ENCODE measurements at places on chromosomes 4 and X.

DNA sequence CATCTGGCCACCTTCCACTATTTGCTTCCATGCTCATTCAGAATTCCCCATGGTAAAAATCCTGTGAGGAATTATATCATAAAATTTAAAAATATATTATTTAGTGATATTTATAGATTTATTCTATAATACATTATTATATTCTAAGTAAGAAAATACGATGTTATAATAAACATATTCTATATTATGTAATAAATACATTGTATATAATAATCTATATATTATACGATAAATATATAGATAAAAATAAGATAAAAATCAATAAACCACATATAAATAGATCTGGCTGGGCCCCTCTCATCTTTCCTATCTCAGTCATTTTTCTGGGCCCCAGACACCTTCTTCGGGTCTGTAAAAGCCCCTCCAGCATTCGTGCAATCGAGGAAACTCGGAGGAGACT lies 68.5 kb downstream of the DCTD start:
- DNase-seq: no peak

DNA sequence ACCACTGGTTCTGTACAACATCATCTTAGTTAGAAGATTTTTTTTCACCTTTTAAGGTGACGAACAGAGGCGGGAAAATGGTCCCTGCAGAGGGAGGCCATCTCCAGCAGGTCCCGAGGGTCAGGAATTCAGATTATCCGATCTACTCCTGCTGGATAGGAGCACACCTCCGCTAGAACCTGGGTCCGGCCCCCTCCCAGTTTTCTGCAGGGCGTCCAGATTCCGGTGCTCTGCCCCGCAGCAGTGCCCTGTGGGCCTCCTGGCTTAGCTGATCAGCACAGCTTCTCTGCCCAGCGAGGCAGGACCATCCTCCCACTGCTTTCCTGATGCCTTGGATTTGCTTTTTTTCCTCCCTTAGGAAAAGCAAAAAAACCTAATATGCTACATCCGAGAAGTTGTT lies 2.3 kb downstream of the TBL1X start:
- no peak for DNase-seq

DNA sequence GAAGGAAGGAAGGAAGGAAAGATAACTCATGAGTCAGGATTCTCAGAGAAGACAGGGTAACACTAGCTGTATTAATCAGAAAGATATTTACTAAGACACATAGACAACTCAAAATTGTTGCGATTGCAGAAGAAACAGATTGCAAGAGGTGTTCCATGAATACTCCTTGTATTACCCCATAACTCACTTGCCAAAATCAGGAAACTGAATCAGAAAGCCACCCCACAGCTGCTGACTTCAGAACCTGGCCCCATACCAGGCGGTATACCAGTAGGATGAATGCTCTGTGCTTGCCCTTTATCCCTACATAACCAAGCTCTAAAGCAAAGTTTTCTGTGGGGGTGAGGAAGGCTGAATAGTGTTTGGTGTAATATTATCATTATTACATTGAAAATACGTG lies 468.5 kb downstream of the IQCM start:
- no peak for DNase-seq

DNA sequence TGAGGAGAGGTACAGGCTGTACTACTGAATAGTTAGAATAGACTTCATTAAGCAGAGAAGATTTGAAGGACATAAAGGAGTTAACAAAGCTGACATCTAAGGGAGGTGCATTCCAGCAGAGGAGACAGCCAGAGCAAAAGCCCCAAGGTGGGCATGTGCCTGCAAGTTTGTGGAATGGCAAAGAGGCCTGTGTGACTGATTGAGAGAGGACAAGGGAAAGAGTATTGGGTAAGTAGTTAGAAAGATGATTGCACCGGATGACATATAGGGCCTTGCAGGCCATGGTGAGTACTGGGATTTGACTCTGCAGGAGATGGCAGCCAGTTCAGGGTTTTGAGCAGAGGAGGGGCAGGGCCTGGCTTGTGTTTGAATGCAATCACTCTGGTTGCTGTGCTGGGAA lies 55.9 kb downstream of the FMR1NB start:
- DNase-seq: no peak

DNA sequence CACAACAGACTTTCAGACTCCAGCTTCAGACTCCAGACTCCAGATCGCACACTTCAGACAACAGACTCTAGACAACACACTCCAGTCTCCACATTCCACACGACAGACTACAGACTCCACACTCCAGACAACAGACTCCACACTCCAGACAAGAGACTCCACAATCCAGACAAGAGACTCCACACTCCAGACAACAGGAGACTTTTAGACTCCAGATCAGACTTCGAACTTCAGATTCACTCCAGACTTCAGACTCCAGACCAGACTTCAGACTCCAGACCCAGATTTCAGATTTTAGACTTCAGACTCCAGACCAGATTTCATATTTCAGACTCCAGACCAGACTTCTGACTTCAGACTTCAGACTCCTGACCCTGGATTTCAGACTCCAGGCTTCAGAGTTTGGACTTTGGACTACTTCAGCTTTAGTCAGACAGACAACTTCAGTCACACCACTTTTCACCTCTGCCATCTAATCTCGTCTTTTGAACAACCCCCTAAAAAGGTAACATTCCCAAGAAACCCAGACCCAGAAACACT lies 29.0 kb upstream of the TLR2 start:
- DNase-seq: no peak

DNA sequence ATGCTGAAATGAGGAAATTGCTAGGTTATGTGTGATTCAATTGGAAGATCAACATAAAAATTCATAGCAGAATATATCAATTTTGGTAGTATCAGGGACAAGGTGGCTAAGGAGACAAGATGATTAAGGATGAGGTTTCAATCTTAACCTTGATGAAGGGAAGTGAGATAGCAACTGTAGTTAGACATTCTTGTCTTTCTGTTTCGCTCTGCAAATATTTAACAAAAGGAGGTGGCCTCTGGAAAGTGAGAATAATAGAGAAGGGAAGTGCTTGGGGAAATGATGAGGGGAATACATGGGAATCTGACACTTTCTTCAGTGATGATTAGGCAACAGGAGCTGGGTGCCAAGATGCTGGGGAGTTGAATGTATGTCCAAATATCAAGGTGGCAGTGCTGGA lies 337.1 kb upstream of the PUDP start:
- DNase-seq: no peak

GRCh38 chr4:172794307-172794703 lies 374.3 kb upstream of the GALNT7 start:
- DNase-seq: no peak

DNA sequence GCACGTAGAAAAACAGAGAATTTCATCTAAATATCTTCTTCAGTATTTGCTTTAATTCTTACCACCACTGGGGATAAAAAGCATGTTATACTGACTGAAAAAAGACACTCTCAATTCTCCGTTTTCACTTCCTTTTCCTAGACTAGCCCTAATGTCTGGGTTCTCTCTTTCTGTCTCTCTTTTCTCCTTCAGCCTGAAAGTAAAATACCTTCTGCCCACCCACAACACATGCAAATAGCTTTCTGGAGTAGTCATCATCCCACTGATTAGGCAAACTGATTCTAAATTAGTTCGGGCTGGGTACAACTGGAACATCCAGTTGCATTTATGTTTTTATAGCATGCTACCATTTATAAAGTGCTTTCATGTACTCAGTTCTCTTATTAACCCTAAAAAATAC lies 142.4 kb upstream of the ANKRD50 start:
- DNase-seq: no peak

DNA sequence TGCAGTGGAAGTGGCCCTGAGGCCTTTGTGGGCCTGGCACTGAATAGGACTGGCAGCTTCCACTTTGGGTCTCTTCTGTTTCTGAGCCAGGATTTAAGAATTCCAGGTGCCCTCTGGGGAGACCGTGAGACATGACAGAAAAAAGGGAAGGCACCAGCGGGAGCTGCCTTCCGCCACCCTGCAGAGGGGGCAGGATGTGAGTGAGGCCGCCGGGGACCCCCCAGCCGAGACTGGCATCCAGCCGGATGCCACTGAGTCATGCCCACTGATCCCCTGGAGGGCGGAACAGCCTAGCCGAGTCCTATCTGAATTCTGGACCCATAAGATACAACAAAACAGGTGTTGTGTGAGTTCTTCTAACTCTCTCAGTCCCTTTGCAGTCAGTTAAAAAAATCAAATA lies 41.3 kb downstream of the C4orf50 start:
- no peak for DNase-seq

DNA sequence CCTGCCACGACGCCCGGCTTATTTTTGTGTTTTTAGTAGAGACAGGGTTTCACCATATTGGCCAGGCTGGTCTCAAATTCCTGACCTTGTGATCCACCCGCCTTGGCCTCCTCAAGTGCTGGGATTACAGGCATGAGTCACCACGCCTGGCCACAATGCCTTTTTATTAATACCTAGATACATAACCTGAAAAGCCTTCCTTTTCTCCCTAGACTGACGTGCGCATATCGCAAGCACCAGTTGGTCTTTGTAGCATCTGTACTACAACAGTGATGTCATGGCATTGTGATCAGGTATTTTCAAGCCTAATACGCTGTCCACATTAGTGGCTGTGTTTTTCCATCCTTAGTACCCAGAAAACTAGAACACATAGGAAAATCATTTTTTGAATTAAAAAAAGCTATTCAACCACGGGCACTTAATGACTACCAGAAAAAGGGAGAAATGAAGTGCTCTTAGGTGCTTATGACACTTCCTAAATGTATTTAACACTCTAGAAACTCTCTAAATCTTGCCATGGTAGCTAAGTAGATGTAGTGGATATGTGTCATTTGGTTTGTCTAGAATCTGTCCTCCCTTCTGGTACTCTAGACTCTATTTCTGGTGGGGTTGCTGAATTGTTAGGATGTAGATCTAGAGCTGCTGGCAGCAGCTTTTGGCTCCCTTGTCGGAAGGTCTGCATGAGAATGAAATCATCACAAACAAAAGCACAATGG lies 707.8 kb downstream of the STIM2 start:
- no peak for DNase-seq

GRCh38 chrX:20410540-20410939 lies 143.8 kb upstream of the RPS6KA3 start:
- no peak for DNase-seq

DNA sequence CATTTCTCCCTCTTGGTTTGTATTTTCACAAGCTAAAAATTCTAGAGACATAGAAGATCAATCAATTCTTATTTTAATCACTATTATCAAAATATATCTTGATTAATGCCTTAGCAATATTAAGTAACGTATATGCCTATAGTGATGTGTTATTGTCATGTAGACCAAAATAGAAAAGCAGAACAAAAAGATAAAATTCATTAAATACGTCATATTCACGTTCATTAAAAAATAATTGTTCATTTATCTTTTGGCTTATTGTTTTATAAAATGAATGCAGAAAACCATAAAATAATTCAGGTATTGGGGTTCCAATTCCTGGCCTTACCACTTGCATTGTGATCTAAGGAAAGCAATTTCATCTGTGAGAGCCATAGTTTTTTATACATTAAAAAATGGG lies 72.2 kb downstream of the AMELX start:
- no peak for DNase-seq

GRCh38 chr4:80307183-80307735 lies 28.3 kb upstream of the CFAP299 start:
- DNase-seq: no peak

GRCh38 chr4:581753-582361 lies 5.8 kb upstream of the TMEM271 start:
- DNase-seq: no peak

DNA sequence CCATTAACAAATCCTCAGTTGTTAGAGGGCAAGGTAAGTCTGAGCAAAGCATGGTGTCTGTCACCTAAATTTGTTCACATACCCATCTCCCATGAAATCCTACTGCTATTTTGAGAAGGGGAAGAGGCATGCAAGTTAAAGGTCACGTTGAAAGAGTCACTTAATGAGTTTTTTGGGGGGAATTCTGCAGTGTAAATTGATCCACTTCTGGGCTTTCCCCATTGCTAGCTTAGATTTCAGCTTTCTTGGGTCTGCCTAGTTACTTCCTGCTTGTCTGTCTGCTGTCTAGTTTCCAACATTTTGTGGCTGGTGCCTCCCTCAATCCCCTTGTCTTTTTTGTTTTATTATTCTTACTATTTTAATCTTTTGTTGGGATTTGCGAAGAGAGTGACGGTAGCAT lies 32.0 kb downstream of the CEP135 start:
- no peak for DNase-seq

DNA sequence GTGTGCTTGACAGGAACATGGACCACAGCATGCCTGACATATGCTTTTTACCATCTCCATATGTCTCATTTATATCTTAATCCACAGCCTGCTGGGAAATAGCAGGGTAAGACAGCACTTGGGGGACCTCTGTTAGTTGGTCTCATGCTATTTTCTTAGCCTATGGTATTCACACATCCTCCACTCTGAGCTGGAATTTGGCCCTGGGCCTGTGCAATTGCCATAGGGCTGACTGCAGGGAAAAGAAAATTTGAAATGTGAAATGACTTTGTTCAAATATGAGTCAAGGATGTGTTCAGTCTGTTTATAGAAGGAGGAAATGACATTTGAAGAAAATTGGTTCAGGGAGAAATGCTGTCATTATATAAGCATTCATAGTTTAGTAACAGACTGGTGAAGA lies 9.6 kb upstream of the MAP7D3 start:
- DNase-seq: no peak

DNA sequence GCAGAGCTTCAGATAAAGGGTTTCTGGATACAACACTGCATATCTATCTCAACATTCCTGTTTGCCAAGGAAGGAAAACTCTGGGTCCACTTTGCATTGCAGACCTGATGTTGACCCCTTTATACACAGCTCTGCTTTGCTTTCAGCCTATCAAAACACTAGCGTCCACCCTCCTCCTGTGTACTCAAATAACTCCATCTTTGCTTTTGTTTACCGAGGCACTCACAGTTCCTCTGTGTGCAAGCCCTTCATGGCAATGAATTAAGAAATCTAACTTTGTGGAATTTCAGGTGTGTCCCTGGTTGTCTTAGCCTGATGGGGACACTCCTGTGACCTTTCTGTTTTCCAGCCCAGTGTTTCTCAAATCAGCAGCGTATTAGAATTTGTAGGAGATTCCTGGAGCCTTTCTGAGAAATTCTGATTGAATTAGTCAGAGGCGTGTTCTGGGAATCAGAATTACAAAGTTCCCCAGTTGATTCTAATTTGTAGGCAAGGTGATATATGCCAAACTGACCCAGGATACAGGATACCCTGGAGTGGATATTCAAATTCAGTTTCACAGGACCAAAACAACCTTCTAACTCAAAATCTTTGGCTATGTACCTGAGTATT lies 68.6 kb downstream of the DTHD1 start:
- no peak for DNase-seq

GRCh38 chr4:39342731-39343130 lies 23.4 kb downstream of the RFC1 start:
- DNase-seq: no peak

- DNase-seq: no peak
Observed at GRCh38 chr4:130722361-130722760, 1626.4 kb downstream of the C4orf33 start.

DNA sequence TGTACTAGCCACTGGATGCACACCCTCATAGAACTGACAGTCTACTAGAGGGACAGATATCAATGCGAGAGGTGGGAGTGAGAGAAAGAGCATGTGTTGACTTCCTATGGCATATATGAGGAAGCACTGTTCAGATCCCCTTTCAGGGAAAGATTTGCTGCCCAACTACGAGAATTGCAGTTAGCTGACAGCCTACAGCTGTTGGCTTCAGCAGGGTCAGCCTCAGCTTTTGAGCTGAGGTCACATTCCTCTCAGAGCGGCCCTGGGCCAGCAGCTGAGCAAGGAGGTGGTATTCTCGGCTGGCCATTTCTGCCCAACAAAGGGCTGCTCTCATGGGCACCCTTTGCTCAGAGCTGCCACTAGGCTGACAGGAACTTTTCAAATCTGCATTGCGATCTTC lies 580.2 kb downstream of the MID1IP1 start:
- DNase-seq: no peak

All from AG08396 (cell line).